ENCODE measurements at places on chromosomes 11 and 22.

- DNase-seq, result peak; percentile 12
These were observed 11.5 kb upstream of the RAB39A start for GRCh38 chr11:107916671-107917241.

GRCh38 chr22:44482776-44483175 lies 15.3 kb downstream of the RTL6 start:
- peak; percentile 36 for DNase-seq

- no peak for DNase-seq
These were observed 5.5 kb upstream of the DRG1 start for GRCh38 chr22:31393893-31394292.

- DNase-seq, result peak; percentile 51
These were observed 1407.6 kb upstream of the RAG2 start for GRCh38 chr11:38005597-38005996.

GRCh38 chr11:133930767-133931448 lies 25.9 kb downstream of the IGSF9B start:
- no peak for DNase-seq

- DNase-seq, result no peak
These were observed 46.8 kb downstream of the CACNA1I start for GRCh38 chr22:39617342-39617741.

DNA sequence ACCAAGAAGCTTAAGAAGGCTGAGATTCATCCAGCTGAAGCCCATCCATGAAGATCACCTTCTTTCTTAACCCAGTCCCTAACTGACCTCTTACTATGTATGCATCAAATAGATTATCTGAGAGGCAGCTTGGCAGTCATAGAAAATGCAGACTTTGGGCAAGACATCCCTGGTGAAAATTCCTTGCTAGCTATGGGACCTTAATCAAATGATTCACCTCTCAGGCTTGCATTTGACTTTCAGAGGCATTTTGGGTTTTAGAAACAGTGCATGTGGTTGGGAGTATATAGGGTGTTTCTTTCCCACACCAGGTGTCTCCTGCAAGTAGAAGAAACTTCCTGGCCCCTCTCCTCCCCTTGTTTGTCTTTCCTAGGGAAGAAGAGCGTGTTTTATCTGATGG lies 188.5 kb upstream of the ISX start:
- DNase-seq, result peak; percentile 93

DNA sequence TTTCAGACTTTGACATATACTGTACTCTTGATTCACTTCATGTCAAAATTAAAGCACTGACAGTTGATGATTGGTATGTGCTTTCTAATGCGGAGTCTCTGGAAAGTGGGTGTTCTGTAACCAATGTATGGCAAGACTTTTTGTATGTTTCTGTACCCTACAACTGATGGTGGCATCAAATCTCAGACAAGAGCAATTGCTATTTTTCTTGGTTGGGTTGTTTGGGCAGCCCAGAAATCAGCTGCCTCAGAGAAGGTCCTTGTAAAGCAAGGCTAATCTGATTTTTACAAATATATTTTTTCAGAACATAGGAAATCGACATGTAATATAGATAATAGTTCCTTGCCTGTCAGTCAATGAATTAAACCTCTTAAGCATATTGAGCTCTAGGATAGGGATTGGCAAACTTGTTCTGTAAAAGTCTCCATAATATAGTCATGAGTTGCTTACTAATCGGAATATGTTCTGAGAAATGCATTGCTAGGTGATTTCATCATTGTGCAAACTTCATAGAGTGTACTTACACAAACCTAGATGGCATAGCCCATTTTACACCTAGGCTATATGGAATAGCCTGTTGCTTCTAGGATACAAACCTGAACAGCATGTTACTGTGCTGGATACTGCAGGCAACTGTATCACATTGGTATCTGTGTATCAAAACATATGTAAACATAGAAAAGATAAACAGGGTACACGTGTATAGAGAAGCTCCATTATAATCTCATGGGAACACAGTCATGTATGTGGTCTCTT lies 10.2 kb upstream of the OOSP4A start:
- DNase-seq, result no peak

- DNase-seq, result no peak
These were observed 177.3 kb downstream of the DBX1 start for GRCh38 chr11:19982774-19983495.

DNA sequence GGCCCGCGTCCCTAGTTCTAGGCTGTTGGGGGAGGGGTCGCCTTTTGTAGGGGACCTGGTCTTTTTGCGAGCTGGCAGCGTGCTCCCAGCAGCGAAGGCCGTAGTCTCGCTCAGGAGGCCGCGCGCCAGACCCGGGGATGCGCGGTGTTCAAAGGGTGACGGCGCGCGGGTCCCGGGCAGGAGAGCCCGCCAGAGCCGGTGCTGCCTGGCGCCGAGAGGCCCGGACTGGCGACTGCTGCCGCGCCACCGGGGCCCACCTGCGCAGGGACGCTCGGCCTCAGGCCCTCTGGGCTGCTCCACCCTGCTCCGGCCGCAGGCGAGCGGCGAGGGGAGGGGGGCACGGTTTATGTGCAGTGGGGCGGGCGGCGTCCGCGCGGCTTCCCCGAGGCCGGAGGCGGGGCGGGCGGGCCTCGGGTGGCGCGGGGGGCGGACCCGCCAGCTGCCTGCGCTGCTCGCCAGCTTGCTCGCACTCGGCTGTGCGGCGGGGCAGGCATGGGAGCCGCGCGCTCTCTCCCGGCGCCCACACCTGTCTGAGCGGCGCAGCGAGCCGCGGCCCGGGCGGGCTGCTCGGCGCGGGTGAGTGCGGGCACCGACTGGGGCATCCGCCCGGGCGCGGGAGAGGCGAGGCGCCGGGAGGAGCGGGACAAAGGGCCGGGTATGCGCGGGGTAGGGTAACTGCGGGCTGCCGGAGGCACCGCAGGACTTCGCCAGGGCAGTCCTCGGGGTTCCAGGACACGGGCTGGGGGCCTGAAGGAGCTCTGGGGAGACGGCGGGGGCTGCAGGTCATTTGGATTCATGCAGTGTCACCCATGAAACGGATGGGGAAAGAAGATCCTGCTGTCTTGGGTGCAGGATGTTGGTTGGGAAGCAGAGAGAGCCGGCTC lies at the start of gene PRSS23:
TSS of gene PRSS23 (plus strand) at position 467 of the 884 bp plus-strand sequence. CDS start 7,102 bp downstream, outside the sequence.
- DNase-seq, result peak; percentile 57

DNA sequence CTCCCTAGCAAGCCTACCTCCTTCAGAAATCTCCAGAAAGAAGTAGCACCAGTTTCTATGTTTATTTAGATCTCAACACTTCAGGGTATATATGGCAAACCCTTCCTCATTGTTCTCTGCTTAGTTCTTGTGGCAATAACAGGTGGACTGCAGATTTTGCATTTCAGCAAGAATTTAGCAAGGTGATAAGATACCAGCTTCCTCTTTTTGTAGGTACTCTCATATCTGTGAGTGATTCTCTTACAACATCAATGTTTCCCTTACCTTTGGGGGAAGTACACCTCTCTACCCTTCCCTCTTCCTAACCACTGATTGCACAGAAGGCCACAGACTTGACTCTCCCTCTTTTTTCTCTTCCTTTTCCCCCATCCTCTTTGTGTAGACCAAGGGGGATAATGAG lies 230.9 kb upstream of the SESN3 start:
- no peak for DNase-seq

GRCh38 chr11:34299284-34299972 lies 58.4 kb downstream of the ABTB2 start:
- DNase-seq, result no peak

GRCh38 chr22:21022955-21023614 lies 8.1 kb downstream of the P2RX6 start:
- DNase-seq, result no peak

GRCh38 chr22:36881504-36882245 lies 20.9 kb downstream of the NCF4 start:
- DNase-seq, result no peak

DNA sequence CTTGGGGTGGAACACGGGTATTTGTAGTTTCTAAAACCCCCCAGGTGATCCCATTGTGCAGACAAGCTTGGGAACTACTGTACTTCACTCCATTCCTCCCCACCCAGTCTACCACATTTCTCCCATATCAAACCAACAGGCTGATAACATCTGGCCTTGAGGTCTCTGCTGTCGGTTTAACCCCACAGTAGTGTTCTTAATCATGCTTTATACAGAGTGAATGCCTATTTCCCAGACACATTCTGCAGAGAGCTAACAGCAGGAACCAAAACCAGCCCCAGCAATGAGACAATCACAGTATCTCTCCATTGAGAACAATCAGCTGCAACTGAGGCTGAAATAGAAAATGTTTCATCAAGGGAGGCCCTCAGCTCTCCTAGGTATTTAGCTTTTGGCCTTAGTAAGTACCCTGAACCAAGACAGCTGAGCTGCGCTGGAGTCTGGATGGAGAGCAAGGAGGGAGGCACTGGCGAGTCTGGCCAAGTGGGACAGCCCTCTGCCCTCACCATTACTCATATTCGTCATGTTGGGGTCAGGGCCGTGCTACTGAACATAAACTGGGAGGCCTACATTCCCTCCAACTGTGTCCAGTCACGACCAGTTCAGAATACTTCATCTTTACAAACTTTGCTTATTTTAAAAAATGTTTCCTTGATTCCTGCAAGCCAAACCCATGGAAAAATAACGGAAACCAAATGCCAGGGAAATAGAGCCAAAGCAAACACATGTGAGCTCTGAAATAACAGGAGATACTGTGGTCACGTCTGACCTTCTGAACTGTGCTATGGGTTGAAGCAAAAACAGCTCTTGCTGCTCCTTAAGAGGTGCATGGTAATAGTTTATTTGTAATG lies 81.0 kb downstream of the CCDC34 start:
- peak; percentile 94 for DNase-seq
